ENCODE measurements at places on chromosomes 13 and 19.

- DNase-seq, result no peak
These were observed 61.2 kb upstream of the WDFY2 start for GRCh38 chr13:51523082-51523518.

GRCh38 chr19:406135-406781, 2.7 kb downstream of the C2CD4C start:
- no peak for DNase-seq

DNA sequence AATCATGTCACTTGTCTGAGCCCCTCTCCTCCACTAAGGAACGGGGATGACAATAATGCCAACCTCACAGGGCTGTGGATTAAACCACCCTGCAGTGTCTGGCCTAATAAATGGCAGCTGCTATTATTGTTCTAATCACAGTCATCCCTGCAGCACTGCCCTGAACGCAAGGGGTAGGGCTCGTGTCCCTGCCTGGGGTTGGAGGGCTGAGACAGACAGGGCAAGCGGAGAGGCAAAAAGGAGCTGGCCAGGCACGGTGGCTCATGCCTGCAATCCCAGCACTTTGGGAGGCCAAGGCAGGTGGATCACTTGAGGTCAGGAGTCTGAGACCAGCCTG, 10.2 kb upstream of the KPTN start:
- DNase-seq, result no peak

- no peak for DNase-seq
These were observed 3.0 kb upstream of the AKAP8L start for GRCh38 chr19:15421721-15422260.

DNA sequence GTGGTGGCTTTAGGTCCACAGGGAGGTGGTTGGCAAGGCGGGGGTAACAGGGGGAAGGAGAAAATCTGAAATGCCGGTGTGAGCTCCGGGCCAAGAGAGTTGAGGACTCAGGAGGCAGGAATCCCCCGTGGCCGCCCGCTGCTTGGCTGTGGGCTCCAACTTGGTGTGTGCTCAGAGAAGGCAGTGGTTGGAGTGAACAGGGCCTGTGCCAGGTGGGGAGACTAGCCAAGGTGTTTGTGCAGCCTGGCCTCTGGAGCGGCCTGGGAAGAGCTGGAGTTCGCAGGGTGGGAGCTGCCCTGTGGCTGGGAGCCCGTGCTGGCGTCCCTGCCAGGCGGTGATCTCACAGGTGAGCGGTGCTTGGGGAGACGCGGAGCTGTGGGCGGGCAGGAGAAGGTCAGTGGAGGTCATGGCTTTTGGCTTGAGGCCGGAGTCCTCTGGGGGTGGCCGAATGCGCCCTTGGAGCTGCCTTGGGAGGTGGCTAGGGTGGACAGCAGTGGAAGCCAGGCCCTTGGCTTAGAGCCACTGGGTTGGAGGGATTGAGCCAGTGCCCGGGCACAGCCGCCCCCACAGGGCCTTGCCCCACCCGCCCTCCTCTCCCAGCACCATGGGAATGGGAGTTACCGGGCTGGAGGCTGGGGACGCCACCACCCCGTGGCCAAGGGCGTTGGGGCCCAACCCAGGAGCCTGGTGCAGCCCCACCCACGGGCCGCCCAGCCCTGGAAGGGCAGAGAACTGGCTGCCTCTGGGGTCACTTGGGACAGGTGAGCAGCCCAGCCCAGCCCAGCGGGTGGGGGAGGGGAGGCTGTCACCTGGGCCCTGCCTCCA, 7.1 kb upstream of the CIRBP start:
- DNase-seq, result no peak

- DNase-seq, result peak; percentile 44
These were observed 620.6 kb downstream of the GPC6 start for GRCh38 chr13:93847162-93847561.

GRCh38 chr13:103731959-103732358, 665.7 kb upstream of the SLC10A2 start:
- DNase-seq, result no peak

DNA sequence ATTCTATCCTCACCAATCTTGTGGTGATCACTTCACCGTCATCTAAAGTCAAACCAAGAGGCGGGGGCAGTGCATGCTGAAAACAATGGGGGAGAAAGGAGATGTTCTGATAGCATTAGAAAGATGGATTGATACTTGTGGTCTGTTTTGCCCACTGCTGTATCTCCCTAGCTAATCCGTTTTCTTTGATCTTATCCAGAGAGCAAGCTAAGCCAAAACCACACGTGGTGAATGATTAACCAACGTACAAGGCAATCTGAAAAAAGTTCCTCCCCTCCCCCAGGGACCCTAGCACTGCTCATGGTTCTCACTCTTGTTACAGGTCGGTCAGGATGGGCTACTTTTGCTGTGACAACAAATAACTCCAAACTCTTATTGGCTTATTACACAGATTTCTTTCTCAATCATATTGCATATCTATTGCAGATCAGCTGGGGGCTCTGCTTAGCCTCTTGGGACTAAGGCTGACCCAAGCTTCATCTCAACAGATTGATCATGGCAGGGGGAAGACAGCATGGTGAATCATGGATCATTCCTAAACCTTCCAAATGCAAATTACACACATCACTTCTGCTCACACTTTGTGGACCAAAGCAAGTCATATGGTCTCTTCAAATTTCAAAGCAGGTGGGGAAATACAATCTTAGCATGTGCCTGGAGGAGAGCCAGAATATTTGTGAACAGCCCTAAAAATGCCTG, 11.9 kb upstream of the C13orf42 start:
- DNase-seq, result no peak

- DNase-seq, result peak; percentile 7
These were observed 1422.4 kb upstream of the MIR17HG start for GRCh38 chr13:89925107-89925506.

- DNase-seq, result no peak
These were observed 540.6 kb upstream of the SPRY2 start for GRCh38 chr13:80881495-80881894.

DNA sequence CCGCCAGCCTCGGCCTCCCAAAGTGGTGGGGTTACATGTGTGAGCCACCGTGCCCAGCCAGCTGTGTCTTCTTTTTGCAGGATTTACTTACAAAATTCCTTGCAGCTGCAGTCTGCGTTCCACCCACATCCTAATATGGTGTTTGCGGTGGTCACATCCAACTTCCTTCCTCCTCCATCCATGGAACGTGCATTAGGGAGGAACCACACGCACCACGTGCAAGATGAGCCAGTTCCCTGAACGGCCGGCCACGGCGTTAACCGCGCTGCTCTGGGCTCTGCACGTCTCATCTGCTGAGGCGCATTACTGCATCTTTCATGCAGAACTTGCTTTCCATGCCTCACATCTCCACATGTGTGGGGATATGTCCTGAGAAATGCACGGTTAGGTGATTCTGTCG, 13.0 kb upstream of the SIGLEC11 start:
- DNase-seq, result no peak

GRCh38 chr13:67048821-67049150, 181.3 kb downstream of the PCDH9 start:
- DNase-seq, result peak; percentile 53

- peak; percentile 83 for DNase-seq
These were observed 195.7 kb upstream of the UBL3 start for GRCh38 chr13:30045916-30046704.

DNA sequence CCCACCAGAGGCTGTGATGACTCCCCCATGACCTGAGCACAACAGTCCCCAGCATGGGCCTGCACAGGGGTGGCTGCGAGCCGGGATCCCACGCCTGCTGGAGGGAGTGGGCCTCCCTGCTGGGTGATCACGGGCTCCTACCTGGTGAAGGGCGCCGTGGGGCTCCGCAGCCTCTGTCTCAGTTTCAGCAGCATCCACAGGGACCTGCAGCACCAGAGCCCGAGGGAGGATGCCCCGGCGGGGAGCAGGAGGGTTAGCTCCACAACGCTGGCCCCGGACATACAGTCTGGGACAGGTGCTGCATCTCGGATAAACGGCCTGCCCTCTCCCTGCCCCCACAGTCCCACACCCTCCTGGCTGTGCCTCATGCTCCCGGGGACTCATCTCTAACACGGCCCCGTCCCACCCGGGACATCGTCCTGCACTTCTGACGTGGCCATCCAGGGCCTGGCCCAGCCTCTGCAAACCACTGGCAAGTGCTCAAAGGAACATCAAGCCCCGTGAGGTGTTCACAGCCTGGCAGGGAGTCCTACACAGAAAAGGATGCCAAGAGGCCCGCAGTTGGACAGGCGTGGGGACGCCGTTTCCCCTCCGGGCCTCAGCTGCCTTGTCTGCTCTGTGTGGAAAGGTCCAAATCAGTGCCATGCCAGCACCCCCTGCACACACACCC, 10.5 kb downstream of the PEX11G start:
- DNase-seq, result no peak

DNA sequence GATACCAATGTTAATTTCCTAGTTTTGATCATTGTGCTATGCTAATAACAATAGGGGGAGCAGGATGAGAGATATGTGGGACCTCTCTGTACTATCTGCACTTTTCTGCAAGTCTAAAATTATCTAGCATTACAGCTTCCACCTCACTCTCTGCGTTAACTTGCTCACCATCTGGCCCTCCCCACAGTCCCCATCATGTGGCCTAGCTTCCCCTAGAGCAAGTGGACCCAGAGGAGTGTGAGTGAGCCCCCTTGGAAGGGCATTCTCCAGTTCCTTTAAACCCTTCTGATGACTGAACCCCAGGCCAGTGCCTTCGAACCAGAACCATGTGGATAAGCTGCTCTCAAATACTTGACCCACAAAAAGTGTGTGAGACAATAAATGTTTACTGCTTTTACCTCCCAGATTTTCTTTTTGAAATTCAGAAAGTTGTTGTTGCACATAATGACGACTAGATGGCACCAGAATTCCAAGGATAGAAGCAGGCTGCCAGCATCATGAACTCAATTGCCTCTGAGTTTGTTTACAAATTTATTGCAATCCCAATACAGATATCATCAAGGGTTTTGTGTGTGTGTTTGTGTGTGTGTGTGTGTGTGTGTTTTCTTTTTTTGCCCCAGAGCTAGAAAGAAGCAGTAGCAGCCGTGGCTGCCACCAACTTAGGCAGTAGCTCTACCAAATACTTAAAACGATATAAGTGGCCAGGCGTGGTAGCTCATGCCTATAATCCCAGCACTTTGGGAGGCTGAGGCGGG, 49.0 kb upstream of the ZNF780A start:
- peak; percentile 45 for DNase-seq

DNA sequence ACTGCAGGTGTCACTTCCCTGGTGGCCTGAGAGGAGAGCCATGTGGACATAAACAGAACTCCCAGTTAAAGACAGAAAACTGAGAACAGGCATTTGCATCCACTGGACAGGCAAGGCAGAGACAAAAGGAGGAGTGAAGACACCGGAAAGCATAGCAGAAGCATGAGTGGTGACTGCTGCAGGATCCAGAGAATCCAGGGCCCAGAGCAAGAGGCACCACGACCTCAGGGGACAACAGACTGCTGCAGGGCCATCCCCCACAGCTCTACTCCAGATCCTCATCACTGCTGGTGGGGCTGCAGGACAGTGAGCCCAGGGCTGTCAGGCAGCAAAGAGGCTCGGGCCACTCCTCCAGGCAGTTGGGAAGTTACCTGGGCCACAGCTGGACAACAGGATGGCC, 14.5 kb upstream of the ISYNA1 start:
- no peak for DNase-seq

- no peak for DNase-seq
These were observed 154.0 kb upstream of the GPR12 start for GRCh38 chr13:26914624-26915023.

GRCh38 chr19:52739576-52739975, 4.7 kb upstream of the ZNF611 start:
- no peak for DNase-seq

DNA sequence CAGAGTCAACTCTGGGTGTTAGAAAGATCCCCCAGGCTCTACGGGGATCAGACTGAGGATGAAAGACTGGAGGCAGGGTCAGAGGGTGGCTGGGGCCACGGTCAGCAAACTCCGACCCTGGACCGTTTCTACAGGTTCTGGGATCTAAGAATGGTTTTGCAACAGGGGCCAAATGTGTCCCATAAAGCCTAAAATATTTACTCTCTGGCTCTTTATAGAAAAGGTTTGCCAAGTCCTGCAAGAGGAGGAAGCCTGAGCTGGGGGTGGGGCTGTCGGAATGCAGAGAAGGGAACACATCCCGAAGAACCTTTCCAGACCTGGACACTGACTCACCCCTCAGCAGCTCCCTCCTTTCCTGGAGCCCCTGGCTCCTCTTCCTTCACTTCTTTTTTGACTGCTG, 20.7 kb downstream of the LIG1 start:
- DNase-seq, result no peak

DNA sequence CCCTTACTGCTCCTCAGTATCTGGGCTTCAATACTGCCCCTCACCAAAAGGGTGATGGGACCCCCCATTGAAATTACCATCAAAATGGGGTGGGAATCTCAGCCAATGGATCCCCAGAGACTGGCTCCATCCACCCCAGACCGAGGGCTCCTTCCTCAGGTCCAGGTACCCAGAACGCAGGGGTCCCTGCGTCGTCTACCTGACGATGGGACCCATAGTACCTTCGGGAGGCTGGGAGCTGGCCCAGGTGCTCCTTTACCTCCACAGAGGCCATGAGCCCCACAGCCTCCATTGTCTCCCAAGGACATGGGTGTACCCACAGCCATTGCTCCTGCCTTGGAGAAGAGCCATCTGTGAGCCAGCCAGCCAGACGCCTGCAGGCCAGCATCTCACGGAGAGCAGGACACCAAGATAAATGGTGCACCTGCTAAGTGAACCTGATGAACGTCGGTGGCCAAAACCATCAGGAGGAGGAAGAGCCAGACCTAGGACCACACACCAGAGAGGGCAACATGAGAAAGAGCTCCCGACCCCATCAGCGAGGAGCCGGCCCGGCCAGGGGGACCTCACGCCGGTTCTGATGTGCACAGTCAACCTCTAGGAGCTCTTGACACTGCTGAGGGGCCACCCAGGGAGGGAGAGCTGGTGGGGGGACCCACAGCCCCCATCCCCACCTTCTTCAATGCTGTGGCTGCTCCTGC, 156.8 kb upstream of the SOX1 start:
- no peak for DNase-seq

GRCh38 chr13:44273991-44274770, 99.4 kb upstream of the SERP2 start:
- DNase-seq, result peak; percentile 43

GRCh38 chr13:75175575-75175974, 306.4 kb downstream of the TBC1D4 start:
- DNase-seq, result peak; percentile 38

- no peak for DNase-seq
These were observed 8.6 kb upstream of the EPSTI1 start for GRCh38 chr13:43000676-43001075.

DNA sequence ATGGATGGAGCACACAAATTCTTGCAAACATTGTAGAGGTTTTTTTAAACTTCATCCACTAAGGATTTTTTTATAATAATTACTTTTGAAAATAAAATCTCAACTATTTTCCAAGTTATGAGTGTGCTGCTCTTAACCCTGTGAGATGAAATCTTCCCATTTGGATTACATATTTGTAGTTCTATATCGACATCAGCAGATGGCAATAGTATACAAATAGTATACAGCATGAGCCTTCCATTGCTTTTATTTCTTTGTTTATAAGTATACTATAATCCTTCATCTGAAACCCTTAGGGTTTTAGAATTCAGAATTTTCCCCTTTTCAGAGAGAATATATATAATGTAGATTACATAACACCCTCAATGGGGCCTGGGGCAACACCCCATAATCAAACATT, 70.5 kb downstream of the GJA3 start:
- no peak for DNase-seq
